CD4-positive, alpha-beta T cell treated with Interleukin-12 subunit alpha and Interleukin-12 subunit beta, for 1 hour (primary cell): ENCODE measurements at places on chromosomes 4 and X.

GRCh38 chrX:119693996-119694451 is 1.1 kb upstream of the SEPTIN6 start:
- no peak for DNase-seq

DNA sequence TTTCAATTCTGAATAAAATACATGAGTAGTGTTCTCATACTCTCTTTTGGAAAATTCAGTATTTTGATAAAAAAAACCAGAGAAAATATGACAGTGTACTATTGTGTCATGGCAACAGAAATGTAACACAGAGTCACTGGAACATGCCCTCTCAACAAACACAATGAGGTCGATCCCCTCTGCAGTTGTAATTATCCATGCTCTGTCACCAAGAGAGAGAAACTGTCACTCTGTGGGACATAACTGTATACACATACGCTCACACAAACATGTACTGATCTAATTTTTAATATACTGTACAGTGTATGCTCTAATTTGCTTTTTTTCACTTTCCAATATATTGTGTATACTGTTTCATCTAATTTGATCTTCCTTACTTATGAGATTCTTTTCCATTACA is 1136.8 kb upstream of the TENM3 start:
- DNase-seq: no peak

- peak; percentile 47 for DNase-seq
Measured at GRCh38 chr4:169566021-169566818, 46.2 kb downstream of the NEK1 start.

- no peak for DNase-seq
Measured at GRCh38 chrX:153433161-153433680, 12.6 kb downstream of the TREX2 start.

- DNase-seq: no peak
Measured at GRCh38 chr4:11440481-11441193, 11.9 kb upstream of the HS3ST1 start.

DNA sequence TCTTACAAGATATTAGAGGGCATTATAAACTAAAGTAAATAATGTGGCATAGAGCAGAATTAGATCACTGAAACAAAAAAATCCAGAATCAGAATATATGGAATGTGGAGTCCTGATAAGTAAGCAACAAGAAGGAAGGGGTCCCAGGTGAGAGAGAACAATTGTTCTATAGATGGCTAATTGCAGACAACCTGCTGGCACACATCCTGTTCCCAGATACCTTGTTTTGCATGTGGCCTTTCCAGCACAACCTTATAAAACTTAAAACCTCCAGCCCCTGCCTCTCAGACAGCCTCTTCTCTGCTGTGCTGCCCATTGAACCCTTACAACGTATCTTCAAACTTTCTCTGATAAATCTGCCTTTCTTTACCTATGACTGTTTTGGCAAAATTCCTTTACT is 4.7 kb upstream of the ZNF674 start:
- no peak for DNase-seq

DNA sequence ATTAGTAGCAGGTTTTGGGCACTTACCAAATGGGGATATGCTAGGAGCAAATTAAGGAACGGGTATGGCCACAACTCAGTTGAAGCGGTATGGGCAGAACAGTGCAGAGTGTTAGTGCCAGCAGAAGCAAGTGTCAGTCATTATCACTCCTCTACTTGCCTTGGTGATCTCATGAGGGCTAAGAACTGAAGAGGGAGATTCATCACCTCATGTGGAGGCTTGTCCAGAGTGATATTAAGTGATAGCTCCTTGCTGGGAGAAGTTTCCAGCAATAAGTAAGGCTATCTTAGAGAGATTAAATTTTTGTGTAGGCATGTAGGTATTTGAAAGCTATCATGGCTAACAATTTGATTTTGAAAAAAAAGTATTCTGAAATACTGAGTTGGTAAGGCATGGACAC is 615.4 kb upstream of the SMIM31 start:
- DNase-seq: no peak

GRCh38 chr4:115720611-115721010 is 607.2 kb upstream of the NDST4 start:
- DNase-seq: no peak

DNA sequence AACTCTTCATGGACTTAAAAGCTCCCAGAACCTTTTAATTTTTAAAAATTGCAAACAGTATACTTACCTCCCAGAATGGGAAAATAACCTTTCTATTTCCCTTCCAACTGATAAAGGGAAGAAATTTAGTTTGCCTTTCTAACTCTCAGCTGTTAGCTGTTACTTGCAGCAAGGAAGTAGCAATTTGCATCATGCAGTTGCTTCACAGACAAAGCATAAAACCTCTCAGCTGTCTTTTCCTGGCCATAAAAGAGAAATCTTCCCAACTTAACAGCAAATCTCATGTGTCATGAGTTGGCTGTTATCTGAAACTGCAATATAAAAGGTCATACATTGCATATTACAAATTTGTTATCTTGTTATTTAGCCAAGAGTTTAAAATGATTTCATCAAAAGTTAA is 18.4 kb downstream of the C4orf17 start:
- DNase-seq: no peak

GRCh38 chr4:86313656-86314055 is 46.2 kb downstream of the MAPK10 start:
- DNase-seq: no peak

- no peak for DNase-seq
Measured at GRCh38 chr4:67459164-67459563, 86.1 kb downstream of the CENPC start.

DNA sequence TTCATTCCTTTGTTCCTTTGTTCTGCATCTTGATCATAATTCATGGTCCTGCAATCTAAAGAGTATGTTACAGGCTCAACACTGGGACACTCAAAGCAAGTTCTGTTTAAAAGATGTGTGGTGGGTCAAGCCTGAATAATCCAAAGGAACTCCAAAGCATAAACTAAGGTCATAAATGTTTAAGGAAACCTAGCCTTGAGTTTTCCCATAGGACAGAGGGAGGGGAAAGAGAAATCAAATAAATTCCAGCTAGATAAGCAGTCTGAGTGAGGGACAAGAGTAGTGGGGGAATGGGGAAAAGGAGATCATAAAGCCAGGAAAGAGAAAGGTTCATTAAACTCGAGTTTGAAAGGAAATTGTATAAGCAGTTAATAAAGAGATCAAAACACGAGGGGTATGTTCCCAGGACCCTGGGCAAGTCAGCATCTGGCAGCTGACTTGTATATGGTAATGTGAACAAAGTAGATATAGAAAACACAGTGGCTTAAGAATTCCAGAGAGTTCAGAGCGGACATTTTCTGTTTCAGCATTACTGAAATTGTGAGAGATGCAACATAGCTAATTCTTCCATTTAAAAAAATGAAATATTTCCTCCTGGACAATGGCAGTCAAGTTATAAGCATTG is 125.8 kb upstream of the EDNRA start:
- DNase-seq: no peak

GRCh38 chrX:119479845-119480244 is 11.6 kb downstream of the SLC25A5 start:
- no peak for DNase-seq

DNA sequence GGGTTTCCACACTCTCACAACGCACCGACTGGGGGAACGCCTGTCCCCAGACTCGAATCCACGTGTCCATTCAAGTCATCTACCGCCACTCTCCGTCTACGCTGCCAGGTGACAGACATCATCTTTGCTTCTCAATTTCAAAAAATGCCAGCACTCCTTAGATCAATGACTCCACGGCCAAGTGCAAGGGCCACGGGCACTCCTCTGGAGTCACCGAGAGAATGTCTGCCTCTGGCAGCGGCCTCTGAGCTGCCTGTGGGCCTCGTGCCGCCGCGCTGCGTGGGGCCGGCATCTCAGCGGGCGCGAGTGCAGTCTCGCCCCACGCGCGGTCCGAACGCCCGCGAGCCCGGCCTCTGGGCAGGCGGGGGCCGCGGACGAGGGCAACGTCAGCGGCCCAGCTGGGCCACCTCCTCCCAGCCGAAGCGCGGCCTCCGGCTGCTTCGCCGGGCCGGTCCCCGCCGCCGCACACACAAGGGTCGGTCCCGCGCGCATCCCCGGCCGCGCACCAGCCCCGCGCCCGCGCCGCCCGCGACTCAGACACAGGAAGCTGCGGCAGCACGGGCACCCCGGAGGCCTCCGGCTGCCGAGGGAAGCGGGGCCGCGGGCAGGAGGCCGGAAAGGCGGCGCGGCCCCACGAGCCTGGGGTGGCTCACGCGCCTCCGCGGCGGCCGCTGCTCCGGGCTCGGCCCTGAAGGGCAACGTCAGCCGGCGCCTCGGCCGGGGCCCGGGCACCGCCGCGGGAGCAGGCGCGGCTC is 450 bp downstream of the ACSL1 start:
- DNase-seq: peak; percentile 62

DNA sequence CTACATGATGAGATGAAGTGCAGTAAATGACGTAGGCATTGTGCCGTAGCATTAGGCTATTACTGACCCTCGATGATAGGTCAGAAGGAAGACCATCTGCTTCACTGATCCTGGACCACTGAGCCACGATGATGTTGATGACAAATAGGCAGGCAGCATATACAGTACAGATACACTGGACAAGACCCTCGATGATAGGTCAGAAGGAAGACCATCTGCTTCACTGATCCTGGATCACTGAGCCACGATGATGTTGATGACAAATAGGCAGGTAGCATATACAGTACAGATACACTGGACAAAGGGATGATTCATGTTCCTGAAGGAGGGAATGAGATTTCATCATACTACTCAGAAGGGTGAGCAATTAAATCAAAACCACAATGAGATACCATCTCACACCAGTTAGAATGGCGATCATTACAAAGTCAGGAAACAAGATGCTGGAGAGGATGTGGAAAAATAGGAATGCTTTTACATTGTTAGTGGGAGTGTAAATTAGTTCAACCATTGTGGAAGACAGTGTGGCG is 50.9 kb downstream of the BEND4 start:
- DNase-seq: no peak
